ENCODE measurements at places on chromosomes 1 and 21.

- DNase-seq, result no peak
Observed at GRCh38 chr21:31802331-31802730, 70.4 kb upstream of the SCAF4 start.

GRCh38 chr1:77316966-77317365 is 35.1 kb downstream of the AK5 start:
- peak; percentile 12 for DNase-seq

GRCh38 chr1:5944154-5944842 is 47.9 kb downstream of the NPHP4 start:
- no peak for DNase-seq

DNA sequence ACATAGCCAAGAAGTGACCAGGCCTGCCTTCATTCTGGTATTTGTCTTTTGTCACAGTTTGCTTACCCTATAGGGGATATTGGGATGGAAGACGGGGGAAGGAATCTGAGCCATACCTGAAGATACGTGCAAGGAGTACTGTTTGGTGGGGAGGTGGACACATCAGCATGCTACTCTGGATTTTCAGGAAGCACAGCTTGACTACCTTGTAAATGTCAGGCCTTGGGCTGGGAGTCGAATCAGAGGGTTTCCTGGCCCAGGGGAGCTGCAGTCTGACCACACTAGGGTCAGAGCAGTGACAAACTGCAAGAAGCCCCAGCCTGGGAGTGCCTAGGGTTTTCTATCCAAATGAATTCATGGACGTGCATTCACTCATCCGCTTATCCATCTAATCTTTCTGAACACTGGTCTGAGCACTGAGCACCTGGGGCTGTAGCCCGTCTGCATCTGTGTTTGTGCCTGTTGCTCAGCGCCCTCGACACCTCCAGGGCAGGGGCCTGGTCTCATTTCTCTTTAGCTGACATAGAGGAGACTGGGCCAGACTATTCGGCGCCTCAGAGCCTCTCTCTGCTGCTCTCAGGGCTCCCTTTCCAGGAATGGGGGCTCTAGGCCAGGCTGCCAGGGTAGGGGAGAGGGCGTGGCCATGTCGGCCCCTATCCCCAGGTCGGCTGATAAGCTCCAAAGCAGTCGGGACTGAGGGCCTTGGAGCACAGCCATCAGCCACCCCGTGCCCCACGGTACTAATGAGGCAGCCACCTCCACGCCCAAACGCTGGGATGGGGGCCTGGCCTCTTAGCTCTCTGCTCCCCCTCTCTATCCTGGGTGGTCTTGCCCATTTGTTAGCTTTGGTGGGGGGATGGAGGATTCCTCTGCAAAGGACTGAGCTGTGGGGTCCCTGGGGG is 47.0 kb upstream of the SLC2A1 start:
- no peak for DNase-seq

GRCh38 chr1:43557744-43558245 is 27.1 kb downstream of the PTPRF start:
- DNase-seq, result peak; percentile 70

DNA sequence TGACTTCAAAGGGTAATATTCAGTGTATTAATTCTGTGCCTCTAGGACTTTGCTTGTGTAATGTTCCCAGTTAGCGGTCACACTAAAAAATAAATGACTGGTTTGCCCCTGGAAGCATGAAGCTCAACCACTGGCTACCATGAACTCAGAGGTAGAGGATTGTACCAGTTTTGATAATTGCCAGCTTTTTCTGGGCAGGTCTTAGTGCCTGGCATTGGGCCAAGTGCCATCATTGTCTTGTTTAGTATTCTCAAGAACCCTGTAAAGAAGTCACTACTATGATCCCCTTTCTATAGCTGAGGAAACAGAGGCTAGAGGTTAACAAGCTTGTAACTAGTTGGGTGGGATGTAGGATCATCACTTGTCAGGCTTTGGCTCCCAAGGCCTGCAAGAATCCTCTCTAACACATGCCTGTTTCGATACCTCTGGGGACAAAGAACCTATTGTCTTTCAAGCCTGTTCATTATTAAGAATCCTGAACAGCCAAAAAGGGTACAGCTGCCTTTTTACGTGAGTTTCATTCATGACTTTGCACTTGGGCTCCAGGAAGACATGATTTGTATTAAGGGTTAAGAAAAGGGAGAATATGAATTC is 121.9 kb upstream of the JUN start:
- no peak for DNase-seq

DNA sequence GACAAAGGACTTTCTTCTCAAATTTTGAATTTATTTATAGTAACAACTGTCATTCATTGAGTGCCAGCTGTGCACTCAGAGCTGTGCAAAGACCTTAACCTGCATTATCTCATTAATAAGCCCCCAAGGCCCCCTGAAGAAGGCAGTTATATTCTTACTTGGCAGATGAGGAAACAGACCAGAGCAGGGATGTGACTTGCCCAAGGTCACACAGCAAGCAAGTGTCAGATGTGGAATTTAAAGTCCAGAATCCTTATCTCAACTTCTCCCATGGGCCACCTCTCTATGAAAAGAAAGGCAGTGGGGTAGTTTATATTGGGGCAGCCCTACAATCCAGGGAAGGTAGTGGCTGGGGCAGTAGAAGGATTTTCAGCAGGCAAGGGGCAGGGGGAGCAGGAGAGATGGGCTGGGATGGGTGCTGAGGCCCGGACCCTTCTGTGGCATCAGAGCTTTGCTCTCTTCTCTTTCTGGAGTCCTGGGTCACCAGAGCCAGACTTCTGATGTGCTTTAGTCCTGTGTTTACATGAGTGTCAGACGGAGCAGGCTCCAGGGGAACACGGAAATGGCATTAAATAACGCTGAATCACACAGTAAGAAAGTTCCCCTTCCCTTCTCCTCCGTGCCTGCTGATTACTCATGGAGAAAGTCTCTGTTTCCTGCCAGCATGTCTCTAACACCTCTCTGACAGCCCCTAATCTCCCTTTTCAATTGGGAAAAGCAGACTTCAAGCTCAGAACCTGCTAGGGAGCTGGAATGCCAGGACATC is 39.5 kb downstream of the EPHB2 start:
- peak; percentile 92 for DNase-seq

- DNase-seq, result no peak
Observed at GRCh38 chr1:229121845-229122436, 149.0 kb upstream of the RAB4A start.

GRCh38 chr1:38699330-38700076 is 160.1 kb downstream of the RRAGC start:
- no peak for DNase-seq

DNA sequence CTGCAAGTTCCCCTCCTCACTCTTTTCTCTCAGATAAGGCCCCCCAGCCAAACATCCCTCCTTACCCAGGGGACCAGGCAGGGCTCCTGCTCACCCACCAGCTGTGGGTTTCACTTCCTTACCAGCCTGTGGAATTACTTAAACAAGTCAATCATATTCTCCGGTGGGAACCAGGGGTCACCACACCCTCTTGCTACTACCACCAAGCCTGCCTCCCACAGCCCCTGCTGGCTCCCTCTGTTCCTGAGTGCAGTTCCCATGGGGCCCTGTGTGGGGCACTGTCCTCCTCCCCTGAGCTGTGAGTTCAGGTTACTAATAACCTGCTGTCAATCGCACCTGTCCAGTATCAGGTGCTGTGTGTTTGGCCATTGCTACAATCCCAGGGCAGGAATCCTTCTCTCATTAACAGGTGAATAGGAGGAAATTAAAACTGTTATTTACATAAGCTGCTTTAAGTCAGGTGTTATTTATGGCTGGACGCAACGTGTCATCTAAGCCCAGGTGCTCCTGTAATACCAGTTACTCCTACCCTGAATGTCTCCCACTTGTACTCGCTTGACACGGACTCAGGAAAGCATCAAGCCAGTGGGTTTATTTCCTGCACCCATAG is 53.1 kb upstream of the LBR start:
- DNase-seq, result peak; percentile 27

- no peak for DNase-seq
Observed at GRCh38 chr1:34795916-34796315, 3.1 kb downstream of the GJA4 start.

GRCh38 chr1:29240400-29240837 is 4.1 kb downstream of the PTPRU start:
- DNase-seq, result no peak

- peak; percentile 40 for DNase-seq
Observed at GRCh38 chr21:45618287-45618686, 25.2 kb upstream of the PCBP3 start.

DNA sequence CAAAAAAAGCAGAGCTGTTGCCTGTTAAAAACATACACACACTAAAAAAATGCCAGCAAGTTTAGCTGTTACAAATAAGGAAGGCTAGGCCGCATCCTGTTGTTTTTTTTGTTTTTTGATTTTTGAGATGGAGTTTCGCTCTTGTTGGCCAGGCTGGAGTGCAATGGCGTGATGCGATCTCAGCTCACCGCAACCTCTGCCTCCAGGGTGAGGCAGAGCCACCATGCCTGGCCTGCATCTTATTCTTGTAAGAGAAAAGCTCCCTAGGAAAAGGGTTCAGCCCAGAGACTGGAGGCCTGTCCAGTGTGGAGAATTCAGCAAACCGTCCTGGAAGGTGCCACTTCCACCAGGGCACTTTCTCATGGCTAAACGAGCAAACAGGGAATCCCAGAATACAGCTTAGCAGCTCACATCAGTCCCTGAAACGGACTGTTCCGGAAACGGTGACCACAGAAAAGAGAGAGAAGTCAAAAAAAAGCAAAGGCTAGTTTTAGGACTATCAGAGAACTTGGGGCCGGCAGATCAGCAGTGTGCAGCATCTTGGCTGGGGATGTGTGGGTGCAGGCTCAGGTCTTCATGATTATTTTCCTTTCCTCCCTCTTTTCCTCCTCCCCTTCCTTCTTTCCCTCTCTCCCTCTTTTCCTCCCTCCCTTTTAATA is 283.6 kb downstream of the AJAP1 start:
- no peak for DNase-seq

DNA sequence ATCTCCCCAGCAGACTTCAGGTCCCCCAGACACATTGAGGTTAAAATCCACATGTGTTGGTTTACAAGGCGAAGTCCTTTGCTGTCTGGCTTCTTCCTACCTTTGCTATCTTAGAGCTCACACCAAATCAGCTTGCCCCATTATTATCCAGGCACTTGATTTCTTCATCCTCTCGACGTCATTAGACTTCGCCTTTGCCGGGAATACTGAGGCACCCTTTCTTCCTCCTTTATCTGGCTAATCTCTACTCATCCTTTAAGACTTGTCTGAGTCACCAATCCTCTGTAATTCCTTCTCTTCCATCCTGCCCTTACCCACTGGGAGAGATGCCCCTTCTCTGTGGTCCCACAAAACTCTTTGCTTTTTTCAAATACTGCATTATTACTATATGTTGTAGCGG is 9.2 kb upstream of the XCL2 start:
- DNase-seq, result no peak

DNA sequence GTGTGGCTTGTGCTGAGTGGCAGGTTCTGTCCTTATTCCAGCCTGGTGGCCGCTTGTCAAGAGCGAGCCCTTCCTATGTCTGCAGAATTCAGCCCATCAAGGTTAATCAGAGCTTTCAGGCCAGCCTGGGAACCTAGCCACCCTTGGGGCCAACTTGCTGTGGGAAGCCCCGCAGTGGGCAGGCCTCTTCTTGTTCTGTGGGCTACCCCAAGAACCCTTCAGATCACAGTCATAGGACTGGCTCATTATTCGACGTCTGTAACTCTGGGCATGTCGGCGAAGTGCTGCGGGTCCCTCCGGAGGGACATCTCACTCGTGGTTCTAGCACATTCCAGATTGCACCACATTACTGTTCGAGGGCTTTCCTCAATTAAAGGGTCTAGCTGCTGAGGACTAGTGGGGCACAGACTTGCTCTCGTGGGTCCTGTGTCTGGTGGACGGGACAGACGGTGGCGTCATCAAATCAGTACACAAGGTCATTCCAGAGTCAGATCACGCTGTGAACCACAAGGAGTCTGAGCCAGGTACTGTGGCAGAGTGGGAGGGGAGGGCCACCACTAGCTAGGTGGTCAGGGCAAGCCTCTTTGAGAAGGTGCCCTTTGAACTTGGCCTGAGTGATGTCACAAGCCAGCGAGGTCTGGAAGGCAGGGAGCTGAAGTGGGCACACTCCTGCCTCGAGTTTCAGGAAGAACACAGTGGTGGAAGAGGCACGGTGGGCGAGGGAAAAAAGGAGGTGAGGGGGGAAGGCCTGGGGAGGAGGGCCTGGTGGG is 20.3 kb upstream of the TNFRSF1B start:
- no peak for DNase-seq

DNA sequence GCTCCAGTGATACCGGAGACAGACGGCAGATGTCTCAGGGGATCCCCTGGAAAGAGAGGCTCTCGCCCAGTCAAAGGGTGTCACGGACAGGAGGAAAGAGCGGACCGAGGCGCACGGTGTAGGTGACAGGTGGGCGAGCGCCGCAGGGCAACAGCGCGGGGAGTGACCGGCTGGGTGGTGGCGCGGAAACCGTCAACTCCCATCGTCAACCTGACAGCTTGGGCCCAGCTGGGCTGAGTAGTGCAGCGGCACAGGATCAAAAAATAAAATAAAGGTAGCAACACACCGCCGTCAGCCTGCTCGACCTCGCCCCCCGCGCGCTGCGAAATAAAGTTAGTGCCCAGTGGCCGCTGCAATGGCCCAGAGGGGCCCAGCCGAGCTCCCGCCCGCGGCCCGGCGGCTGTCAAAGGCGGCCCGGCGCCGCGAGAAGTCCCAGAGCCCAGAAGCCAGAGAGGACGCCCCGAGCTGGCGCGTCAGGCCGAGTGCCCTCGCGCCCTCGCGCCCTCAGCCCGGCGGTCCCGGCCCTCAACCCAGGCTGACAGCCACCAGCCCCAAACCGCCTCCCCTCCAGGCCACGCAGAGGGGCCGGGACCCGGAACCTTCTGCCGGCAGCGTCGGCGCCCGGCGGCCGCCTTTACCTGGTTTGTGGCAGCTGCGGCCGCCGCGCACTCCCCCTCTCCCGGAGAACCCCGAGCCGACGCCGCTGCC is at the start of gene LYST:
LYST (minus strand) TSS at position 702 of the 708 bp plus-strand sequence. CDS start 36,489 bp downstream, outside the sequence.
- DNase-seq, result peak; percentile 49

DNA sequence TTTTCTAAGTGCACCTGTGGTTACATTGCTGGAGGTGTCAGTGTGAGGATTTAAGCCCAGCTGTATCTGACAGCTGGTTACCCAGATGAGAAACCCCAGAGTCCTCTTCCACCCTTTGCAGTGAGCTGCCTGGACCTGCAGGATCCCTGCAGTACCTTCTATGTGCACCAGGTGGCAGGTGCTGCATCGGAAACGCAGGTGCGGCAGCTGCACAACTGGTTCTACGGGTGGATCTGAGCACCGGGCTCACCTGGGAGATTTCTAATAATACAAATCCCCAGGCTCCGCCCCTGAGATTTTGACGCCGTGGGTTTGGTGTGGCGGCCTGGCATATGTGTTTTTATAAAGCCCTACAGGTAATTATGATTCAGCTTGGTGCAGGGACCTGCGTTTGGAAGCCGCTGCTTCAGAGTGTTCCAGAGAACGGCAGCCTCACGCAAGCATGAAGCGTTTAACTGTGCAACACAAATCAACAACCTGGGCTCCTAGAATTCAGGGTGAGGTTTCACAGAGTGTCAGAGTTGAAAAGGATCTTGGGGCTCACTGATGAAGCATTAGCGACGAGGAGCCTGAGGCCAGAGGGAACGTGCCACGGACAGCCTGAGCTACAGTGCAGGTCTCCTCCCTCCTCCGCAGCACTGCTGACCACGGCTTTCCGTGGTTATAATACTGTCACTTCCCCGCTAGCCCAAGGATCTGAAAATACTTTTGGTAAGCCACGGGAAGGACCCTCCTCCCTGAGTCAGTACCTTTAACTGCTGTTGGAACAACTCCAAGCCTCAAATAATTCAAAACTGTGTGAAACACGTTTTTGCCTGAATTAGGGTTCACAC is 96.7 kb upstream of the TRABD2B start:
- DNase-seq, result peak; percentile 21

GRCh38 chr1:5939271-5940170 is 52.7 kb downstream of the NPHP4 start:
- DNase-seq, result no peak

GRCh38 chr1:181778640-181779260 is 282.8 kb downstream of the ZNF648 start:
- peak; percentile 53 for DNase-seq
